ENCODE measurements at places on chromosomes 7 and 10. TPM values are rescaled to one million over a fixed set of nuclear protein-coding genes. Genes with fewer than 3 reads are reported as not detected.

SERPINE1 gene
- total RNA-seq = 15.0 TPM

GIMAP6 gene
- 0.62 TPM for total RNA-seq

DPYSL4 gene
- total RNA-seq = 181 TPM

EGR2 gene
- 1.2 TPM for total RNA-seq

SCIN gene
- 0.44 TPM for total RNA-seq

ZNF789 gene
- total RNA-seq = 12.6 TPM

SYT15 gene
- total RNA-seq = 1.6 TPM

FAM25G gene
- total RNA-seq = not detected

CNPY1 gene
- total RNA-seq = 0.46 TPM

WIPF3 gene
- 3.8 TPM for total RNA-seq

C10orf105 gene
- total RNA-seq = 2.9 TPM

GRK5 gene
- 4.0 TPM for total RNA-seq

NSUN6 gene
- total RNA-seq = 27.9 TPM

LRRTM3 gene
- total RNA-seq = 10.8 TPM

ASZ1 gene
- not detected for total RNA-seq

AGR2 gene
- 1.2 TPM for total RNA-seq

CPA4 gene
- total RNA-seq = 0.09 TPM

ERV3-1 gene
- 5.1 TPM for total RNA-seq

SPDYE8 gene
- 0.27 TPM for total RNA-seq

OR2A1 gene
- 0.45 TPM for total RNA-seq
